Neural progenitor cell (in vitro differentiated cells): ENCODE measurements at places on chromosomes 7 and 10. TPM values are rescaled to one million over a fixed set of nuclear protein-coding genes. Genes with fewer than 3 reads are reported as not detected.

PON3 gene
- not detected in 2 replicates for total RNA-seq

FOXI2 gene
- not detected in 2 replicates for total RNA-seq

DNA sequence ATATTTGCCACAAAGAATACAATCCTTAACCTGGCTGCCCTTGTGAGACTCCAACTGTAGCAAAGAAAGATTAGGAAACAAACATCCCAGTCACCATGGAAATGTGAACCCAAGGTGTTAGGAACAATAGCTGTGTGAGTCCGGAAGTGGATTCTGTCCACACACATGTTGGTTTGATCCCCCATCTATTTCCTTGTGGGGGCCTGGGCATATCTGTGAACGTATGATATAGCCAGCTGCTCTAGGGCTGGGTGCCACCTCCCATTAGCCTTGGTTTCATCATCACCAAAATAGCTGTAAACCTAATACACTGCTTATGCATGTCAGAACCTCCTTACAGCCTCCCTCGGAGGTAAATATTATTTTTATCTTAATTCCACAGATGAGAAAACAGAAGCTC, 26.4 kb downstream of the GRK5 start:
- peaks cover 8% of the 10 kb centered on the region for H3K4me1 ChIP-seq
- no peaks in the 10 kb centered on the region for H3K27me3 ChIP-seq
- no peak for DNase-seq
- H3K4me3 ChIP-seq: no peak overlapping the region
- H3K36me3 ChIP-seq: no peaks in the 10 kb centered on the region
- H3K27ac ChIP-seq: no peak overlapping the region

DNA sequence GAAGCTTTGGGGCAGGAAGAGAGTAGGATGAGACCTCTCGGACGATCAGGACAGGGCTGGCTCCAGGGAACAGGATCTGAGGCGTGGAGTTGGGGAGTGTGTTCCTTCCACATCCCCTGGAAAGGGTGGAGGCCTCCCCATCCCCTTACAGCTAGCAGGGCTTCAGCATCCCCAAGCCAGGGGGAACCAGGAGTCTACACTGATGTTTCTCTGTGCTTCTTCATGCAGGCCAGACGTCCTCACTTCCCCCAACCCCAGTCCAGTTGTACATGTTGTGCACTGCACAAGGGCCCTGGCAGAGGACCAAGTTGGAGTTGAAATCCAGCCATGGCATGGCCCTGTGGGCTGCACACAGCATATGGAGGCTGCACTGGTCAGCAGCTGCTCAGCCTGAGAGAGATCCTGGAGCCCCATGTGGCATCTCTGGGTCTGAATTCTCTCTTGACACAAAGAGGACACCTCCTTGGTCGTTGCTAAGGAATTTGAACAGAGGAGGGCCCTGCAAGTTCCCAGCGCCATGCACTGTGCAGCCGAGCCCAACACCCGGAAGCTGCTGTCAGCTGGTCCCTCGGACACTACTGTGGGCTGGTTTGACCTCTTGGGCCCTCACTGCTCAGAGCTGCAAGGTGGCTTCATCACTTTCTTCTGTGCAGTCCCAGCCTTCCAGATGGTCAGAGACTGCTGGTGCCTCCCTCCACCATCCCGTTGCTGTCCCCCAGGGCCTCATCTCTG, 181.1 kb downstream of the DNAJB6 start:
- H3K36me3 ChIP-seq: no peaks in the 10 kb centered on the region
- peaks cover 7% of the 10 kb centered on the region for H3K27me3 ChIP-seq
- H3K4me3 ChIP-seq: no peak overlapping the region
- no peak overlapping the region for H3K27ac ChIP-seq

DNA sequence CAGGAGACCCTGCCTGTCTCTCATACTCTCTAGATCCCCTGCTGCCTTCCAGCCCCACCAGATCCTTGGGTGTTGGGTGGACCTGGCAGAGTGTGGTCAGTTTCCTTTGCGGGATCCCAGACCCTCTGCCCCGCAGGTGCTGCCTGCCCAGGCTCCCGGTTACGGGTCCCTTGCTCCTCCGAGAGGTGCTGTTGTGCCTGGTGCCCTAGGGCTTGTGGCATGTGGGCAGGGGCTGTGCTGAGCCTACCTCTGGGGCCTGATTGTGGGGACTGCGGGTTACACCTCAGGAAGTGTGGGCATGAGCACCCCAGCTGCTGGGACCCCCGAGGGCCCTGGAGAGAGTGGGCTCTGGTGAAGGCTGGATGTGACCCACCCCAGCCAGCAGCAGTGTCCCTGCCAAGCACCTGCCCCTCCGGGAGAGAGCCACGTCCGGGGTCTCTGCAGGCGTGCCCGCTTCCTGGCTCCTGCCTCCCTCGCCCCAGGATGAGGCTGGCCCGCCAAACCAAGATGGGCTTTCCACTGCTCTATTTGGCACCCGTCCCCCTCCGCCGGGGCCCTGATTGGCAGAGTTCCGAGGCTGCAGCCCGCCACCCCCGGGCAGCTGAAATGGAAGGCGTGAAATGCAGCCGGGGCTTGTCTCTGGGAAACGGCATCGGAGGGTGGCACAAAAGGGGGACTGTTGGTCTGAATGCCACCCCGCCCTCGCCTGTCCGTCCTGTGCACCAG, 17.0 kb downstream of the CLIP2 start:
- no peaks in the 10 kb centered on the region for H3K27me3 ChIP-seq
- H3K4me1 ChIP-seq: peaks cover 6% of the 10 kb centered on the region
- no peaks in the 10 kb centered on the region for H3K36me3 ChIP-seq
- H3K4me3 ChIP-seq: no peak overlapping the region
- H3K27ac ChIP-seq: no peak overlapping the region
